ENCODE measurements at places on chromosomes 7 and 10. TPM values are rescaled to one million over a fixed set of nuclear protein-coding genes. Genes with fewer than 3 reads are reported as not detected.
A peak's percentile ranks its signal among the peaks of the same experiment; 100 is the strongest.

- H3K27ac ChIP-seq = no peak overlapping the region
- no peaks in the 10 kb centered on the region for H3K27me3 ChIP-seq
- no peaks in the 10 kb centered on the region for H3K4me1 ChIP-seq
- no peak overlapping the region for H3K4me3 ChIP-seq
These were observed 1227.6 kb downstream of the TYW1 start for GRCh38 chr7:68224041-68224741.

The KMT2C gene
- total RNA-seq = 177 TPM

DNA sequence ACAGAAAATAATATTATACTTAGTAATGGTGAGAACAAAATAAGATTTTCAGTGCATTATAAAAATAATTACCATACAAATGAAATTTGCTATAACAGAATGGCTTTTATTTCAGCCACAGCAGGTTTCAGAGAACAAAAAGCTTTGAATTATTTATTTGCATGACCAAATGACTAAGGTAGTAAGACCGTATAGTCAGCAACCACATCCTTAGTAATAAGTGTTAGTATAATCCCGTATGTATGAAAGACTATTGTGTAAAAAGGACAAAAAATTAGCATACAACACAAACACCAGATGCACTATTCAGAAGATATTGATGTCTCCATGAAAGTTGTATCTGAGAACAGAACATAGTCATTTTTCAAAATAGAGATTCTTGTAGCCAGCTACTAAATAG lies 12.2 kb downstream of the PDZD8 start:
- H3K4me1 ChIP-seq = peaks cover 2% of the 10 kb centered on the region
- no peak overlapping the region for H3K4me3 ChIP-seq
- H3K36me3 ChIP-seq = no peaks in the 10 kb centered on the region
- no peaks in the 10 kb centered on the region for H3K27me3 ChIP-seq
- H3K27ac ChIP-seq = no peak overlapping the region

The ZPBP gene
- total RNA-seq = not detected

DNA sequence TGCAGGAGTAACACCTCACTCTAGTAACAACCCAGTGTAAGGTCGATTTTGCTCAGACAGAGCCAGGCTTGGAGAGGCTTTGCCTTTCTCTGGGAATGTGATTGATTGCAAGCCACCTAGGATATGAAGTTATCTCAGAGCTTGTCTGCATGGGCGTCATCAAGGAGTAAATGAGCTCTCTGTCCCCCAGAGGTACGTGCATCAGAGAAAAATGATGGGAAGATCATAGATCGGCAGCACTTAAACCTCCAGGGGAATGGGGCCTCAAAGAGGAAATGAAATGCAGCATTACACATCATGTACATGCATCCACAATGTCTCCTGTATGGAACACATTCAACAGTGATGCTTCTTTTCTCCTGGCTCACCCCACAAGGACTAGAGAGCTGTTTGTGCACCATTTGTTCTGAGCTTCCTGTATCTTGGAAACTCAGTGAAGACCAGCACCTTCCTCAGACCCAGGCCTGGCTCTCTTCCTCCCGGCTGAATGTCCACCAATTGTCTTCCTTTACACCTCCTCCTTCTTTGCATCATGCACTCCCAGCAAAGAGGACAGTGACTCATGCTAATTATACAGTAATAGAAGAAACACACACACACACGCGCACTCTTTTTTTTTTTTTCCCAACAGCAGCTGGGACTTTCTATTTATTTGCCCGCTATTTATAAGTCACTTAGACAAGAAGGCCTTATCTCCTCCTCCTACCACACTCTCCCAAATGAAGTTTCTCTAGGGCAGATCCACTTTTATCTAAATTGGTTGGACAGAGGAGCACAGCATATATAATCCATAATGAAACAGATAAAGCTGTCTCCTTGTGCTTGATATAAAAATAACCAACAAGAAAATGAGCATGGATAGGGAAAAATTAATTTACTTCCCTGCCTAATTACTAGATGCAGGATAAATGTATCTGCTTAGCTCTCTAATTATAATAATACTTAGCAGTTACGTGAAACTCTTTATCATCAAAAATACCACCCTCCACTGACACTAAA lies 990.7 kb downstream of the CCSER2 start:
- no peak for DNase-seq
- H3K27me3 ChIP-seq = no peaks in the 10 kb centered on the region
- H3K36me3 ChIP-seq = no peaks in the 10 kb centered on the region
- no peak overlapping the region for H3K27ac ChIP-seq

The CYP3A5 gene
- total RNA-seq = 0.14 TPM

DNA sequence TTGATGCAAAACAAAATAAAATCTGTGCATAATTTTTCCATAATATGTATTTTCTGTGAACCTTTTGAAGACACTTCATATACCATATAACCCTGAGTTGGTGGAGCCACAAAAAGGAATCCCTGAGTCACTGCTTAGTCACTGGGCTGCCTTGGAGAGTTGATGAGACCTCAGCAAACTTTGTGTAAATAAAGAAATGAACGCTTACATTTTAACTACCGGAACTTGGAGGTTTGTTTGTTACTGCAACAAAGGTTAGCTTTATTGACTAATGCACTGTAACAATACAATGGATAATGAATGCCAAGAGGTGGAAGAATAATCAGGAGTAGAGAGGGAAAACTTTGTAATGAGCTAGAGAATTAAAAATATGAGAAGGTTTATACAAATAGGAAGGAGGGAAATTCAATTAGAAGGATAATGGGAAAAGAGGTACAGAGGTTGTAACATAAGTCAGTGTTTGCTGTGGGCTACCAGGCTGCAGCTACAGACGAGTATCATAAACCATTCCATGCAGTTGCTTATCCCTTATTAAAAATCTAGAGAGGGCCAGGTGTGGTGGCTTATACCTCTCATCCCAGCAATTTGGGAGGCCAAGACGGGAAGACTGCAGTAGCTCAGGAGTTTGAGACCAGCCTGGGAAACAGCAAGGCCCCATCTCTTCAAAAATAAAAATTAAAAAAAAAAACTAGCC lies 1042.1 kb downstream of the TYW1 start:
- no peak for DNase-seq
- H3K27me3 ChIP-seq = no peaks in the 10 kb centered on the region
- H3K4me3 ChIP-seq = no peak overlapping the region
- H3K36me3 ChIP-seq = no peaks in the 10 kb centered on the region
- H3K4me1 ChIP-seq = no peaks in the 10 kb centered on the region

GRCh38 chr10:28951484-28951883 lies 274.2 kb downstream of the BAMBI start:
- no peaks in the 10 kb centered on the region for H3K4me1 ChIP-seq
- no peaks in the 10 kb centered on the region for H3K36me3 ChIP-seq
- no peak for DNase-seq
- no peak overlapping the region for H3K27ac ChIP-seq

DNA sequence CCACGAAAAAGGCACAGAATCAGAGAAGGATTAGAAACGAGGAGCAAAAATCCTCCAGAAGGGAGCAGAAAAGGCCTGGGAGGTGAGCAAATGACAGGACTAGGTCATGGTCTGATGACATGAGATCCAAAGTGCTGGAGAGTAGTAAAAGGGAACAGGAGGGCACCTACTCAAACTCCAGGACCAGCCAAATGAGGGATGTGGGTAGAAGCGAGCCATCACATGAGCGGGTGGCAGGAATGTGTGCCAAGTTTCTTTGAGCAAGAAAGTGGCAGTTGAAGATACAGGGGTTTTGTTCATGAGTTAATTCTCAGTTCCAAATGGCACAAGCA lies 112.6 kb downstream of the RNF32 start:
- H3K4me3 ChIP-seq = no peak overlapping the region
- H3K27me3 ChIP-seq = no peaks in the 10 kb centered on the region
- no peak overlapping the region for H3K27ac ChIP-seq
- H3K36me3 ChIP-seq = peaks cover 8% of the 10 kb centered on the region

- no peak for DNase-seq
- H3K36me3 ChIP-seq = no peaks in the 10 kb centered on the region
- H3K4me3 ChIP-seq = no peak overlapping the region
- H3K27ac ChIP-seq = no peak overlapping the region
- H3K4me1 ChIP-seq = no peaks in the 10 kb centered on the region
These were observed 210.8 kb upstream of the CSTF2T start for GRCh38 chr10:51910189-51910588.

DNA sequence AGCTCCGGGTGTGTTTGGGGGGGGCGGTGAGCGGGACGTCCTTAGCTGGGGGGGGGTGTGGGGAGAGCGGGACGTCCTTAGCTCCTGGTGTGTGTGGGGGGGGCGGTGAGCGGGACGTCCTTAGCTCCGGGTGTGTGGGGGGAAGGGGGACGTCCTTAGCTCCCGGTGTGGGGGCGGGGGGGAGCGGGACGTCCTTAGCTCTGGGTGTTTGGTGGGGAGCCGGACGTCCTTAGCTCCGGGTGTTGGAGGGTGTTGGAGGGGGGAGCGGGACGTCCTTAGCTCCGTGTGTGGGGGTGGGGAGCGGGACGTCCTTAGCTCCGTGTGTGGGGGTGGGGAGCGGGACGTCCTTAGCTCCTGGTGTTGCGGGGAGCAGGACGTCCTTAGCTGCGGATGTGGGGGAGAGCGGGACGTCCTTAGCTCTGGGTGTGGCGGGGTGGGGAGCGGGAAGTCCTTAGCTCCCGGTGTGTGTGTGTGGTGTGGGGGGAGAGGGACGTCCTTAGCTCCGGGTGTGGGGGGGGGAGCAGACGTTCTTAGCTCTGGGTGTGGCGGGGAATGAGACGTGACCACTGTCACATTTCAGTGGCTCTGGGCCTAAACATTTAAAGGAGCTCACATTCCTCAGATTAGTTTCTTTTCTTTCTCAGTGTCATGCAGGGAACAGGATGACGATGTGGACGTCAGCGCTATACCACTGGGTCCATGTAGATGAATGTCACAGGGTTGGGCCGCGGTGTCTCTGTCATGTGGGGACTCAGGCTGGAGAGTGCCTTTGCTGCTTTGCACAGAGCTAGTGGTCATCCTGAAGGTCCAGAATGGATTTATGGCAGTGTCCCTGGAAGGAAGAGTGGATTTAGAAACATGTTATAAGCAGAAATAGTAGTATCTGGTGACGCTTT lies 7.5 kb downstream of the DYNC2I1 start:
- H3K27me3 ChIP-seq = no peaks in the 10 kb centered on the region
- peak overlapping the region; percentile 20 for H3K27ac ChIP-seq
- H3K4me1 ChIP-seq = peaks cover 19% of the 10 kb centered on the region
- DNase-seq = no peak

DNA sequence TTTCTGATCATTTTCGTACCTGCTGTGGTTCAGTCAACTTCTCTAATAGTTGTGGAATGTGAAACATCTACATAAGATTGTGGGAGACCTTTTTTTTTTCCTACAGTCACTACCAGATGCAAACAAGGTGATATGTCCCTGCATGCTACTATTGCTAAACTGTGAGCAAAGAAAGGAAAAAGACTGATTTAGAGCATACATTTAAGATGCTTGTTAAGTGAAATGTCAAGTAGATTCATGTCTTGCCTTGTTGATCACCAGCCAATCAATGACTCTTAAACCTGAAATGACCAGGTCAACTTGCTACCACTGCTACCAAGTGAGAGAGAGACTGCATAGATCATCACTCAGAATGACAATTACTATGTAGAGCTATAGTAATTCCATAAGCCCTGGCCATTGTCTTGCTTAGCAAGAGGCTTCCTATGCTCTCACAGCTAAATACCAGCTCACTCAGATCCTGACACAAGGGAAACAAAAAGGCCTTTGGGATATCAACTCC lies 84.3 kb upstream of the SKAP2 start:
- H3K4me3 ChIP-seq = no peak overlapping the region
- peaks cover 2% of the 10 kb centered on the region for H3K27me3 ChIP-seq
- no peaks in the 10 kb centered on the region for H3K36me3 ChIP-seq
- no peak overlapping the region for H3K27ac ChIP-seq

DNA sequence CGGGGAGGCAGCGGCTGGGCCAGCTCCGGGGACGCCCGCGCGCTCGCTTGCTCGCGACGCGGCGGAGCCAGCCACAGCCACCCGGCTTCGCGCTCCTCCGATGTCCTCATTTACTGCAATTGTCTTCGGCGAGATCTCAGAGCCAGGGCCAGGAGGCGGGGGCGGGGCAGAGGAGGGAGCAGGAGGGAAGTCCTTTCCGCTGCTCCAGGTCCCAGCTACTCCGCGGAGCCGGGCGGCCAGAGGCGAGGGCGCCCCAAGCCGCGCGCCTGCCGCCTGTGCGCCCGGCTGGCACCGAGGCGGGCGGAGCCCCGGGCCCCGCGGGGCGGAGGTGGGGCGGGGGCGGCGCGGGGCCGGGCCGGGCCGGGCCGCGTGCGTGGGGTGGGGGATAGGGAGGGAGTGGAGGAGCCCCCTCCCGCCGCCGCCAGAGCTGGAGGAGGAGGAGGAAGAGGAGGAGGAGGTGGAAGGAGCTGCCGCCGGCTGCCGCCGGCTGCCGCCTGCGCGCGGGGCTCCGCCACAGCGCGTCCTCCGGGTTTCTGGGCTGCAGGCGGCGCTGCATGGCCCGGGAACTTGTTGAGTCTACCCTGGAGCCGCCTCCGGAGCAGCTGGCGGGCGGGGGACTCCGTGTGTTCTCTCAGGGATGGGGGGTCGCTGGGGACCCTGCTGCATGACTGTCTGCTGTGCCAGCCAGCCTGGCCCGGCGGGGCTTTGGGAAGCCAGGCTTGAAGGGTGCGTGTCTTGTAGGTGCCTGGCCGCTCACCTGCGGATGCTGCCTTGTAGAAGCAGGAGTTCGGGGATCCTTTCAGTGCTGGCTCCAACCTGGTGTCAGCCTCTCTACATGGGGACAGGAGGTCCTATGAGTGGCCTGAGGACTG lies at the start of gene INSYN2A:
Gene INSYN2A (minus strand): TSS at position 310 of the 872 bp plus-strand sequence. CDS start 20,196 bp downstream, outside the sequence.
- no peak for DNase-seq
- H3K4me1 ChIP-seq = no peaks in the 10 kb centered on the region
- no peaks in the 10 kb centered on the region for H3K36me3 ChIP-seq
- H3K4me3 ChIP-seq = no peak within 1 kb of the TSS
- H3K27me3 ChIP-seq = no peaks in the 10 kb centered on the region
- no peak within 1 kb of the TSS for H3K27ac ChIP-seq

GRCh38 chr7:67496589-67496988 lies 500.0 kb downstream of the TYW1 start:
- no peak for DNase-seq
- no peaks in the 10 kb centered on the region for H3K4me1 ChIP-seq
- no peaks in the 10 kb centered on the region for H3K27me3 ChIP-seq
- no peak overlapping the region for H3K4me3 ChIP-seq
- H3K27ac ChIP-seq = no peak overlapping the region
- H3K36me3 ChIP-seq = no peaks in the 10 kb centered on the region

The PRSS2 gene
- total RNA-seq = not detected

- H3K36me3 ChIP-seq = no peaks in the 10 kb centered on the region
- no peaks in the 10 kb centered on the region for H3K27me3 ChIP-seq
- H3K27ac ChIP-seq = peak overlapping the region; percentile 91
- peaks cover 14% of the 10 kb centered on the region for H3K4me1 ChIP-seq
- H3K4me3 ChIP-seq = peak overlapping the region; percentile 7
- no peak for DNase-seq
These were observed 20.0 kb upstream of the GALNTL5 start for GRCh38 chr7:151936207-151936606.
